ENCODE measurements at places on chromosomes 2 and 18.
A peak's percentile ranks its signal among the peaks of the same experiment; 100 is the strongest.

- no peak for DNase-seq
Observed at GRCh38 chr2:198595721-198596120, 791.3 kb downstream of the PLCL1 start.

- no peak for DNase-seq
Observed at GRCh38 chr2:241627675-241628074, 9.3 kb downstream of the THAP4 start.

- DNase-seq, result no peak
Observed at GRCh38 chr2:230692760-230693159, 19.9 kb upstream of the CAB39 start.

- DNase-seq, result peak; percentile 44
Observed at GRCh38 chr2:144801766-144802165, 281.8 kb upstream of the ZEB2 start.

DNA sequence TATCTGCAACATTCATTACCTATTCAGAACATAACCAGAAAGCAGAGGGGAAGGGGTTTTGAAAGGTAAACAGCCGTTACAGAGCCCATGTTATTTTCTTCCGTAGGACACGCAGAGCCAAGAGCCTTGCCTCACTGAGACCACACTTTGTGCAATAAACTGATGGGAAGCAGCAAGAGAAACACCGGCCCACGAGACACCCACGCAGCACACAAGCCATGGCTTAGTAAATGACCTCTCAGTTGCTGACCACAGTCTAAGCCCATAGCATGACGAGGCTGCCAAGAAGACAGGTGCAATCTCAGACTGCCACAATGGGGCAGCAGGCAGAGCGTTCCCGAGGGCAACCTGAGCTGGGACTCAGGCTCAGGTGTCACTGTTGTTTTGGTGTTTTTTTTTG is 59.6 kb downstream of the CABYR start:
- no peak for DNase-seq

Data from endodermal cell (in vitro differentiated cells).